Posterior vena cava (tissue), 2 donors: ENCODE measurements at places on chromosomes 7 and 10.

GRCh38 chr10:32788359-32788758 is 169.7 kb downstream of the ITGB1 start:
- DNase-seq = no peak

DNA sequence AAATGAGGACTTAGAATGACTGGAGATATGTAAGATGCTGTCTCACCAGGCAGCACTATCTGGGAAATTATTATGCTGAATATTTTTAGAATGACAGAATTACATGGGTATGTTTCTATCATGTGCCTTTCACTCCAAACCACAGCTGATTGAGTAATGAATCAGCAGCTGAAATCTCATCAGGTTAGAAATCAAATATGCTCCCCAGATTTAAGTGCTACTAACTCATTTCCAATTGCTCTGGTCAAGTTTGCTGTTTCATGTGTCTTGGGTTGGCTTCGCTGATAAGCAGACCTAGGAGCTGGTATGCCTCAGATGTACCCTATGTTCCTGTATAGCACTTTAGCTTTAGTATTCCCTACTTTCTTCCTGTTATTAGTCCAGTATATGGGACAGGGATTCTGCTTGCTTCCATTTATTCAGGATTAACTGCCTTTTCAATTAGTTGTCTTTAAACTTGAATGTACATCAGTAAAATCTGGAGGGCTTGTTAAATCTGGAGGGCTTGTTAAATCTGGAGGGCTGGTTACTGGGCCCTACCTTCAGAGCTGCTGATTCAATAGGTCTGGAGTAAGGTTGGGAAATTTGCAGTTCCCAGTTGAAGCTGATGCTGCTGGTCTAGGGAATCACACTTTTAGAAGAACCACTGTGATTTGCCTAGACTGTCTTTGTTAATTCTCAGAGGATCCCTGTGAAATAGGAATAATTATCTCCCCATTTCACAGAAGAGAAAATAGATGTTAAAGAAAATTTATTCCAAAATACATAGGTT is 172.9 kb downstream of the DKK1 start:
- DNase-seq = no peak

- peak; percentile 84 for DNase-seq
Measured at GRCh38 chr7:45088821-45089340, at the start of gene NACAD. Gene NACAD, minus strand, starts transcription at chr7:45088969. Its CDS starts 75 bp downstream, at chr7:45088894.

DNA sequence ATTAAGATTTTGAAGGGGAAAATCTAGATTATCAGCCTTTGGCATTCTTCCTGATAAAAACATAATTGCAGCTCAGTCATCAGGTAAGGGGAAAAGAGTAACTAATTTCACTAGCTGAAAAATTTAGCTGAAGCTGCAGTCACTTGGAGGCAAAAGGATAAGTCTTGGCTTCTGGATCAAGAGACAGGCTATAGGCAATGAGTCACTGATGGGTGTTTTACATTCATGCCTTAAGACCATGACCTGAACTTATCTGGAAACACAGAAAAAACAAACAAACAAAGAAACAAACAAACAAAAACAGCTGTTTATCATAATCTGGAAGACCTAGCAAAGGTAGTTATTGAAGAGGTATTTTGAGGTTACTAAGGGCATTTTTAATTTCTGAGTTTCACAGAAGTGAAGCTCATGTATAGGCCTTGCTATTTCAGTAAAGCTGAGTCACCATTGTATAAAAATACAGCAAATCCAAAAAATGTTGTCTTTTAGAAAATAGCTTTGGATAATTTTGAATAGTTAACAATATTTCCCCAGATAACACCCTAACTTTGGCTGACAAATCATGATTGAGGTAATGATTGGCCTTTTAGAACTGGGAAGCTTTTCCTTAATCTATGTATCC is 40.3 kb downstream of the ZNF22 start:
- no peak for DNase-seq

GRCh38 chr7:100641463-100641859 is at the start of gene TFR2:
Gene TFR2, minus strand, starts transcription at chr7:100641552. Its CDS starts 43 bp downstream, at chr7:100641509.
- no peak for DNase-seq
